ENCODE measurements at places on chromosomes 4 and X. TPM values are rescaled to one million over a fixed set of nuclear protein-coding genes. Genes with fewer than 3 reads are reported as not detected.
A peak's percentile ranks its signal among the peaks of the same experiment; 100 is the strongest.

Gene COX7B
- 129 TPM for total RNA-seq

Gene ESX1
- total RNA-seq = not detected

DNA sequence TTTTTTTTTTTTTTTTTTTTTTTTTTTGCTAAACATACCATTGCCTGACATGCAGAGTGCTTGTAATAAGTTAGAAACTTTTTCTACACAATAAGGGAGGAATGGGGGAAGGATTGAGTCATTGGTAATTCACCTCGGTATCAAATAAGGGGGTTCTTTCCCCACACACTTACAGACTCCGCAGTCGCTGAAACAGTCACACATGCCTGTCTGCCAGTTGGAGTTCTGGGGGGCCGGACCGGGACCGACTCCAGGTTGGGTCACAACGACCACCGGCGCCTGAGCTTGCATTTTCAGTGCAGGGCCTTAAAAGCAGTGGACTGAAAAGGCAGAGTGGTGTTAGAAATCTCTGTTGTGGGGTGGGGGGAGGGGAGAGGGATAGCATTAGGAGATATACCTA, 6.9 kb downstream of the PLAC8 start:
- DNase-seq = no peak

DNA sequence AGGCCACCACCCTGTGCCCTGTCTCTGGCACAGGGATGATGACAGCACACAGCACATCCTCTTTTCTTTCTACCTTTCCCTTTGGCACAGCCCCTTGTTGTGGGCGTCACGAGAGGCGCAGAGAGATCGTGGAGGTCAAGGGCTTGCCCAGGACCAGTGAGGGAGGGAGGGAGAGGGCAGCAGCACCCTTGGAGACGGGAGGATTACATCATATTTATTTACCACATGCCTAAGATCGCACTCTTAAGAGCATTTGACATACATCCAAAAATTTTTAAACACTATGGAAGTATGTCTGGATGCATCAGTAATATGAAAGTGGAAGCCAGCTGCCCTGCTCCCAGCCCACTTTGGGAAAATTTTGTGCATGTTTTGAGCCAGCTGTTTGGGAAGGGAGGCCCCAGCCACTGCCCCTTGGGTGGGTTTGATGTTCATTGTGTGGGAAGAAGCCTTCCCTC, 12.7 kb downstream of the WFS1 start:
- DNase-seq = no peak

DNA sequence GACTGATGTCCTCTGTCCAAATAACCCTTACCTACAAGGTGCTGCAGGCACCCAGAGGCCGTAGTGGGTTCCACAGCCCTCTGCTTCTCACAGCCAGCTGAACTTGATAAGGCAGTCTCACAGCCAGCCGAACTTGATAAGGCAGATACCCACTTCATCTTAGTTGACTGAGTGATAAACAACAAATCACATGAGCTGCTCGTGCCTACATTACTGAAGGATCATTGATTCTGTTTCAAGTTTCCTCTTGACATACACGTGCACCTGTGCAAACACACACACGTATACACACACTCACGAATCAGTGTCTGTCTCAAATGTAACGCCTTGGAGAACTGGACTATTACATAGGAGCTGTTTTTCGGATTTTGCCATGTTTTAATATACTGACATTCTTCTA, 276.3 kb downstream of the DCTD start:
- DNase-seq = no peak

DNA sequence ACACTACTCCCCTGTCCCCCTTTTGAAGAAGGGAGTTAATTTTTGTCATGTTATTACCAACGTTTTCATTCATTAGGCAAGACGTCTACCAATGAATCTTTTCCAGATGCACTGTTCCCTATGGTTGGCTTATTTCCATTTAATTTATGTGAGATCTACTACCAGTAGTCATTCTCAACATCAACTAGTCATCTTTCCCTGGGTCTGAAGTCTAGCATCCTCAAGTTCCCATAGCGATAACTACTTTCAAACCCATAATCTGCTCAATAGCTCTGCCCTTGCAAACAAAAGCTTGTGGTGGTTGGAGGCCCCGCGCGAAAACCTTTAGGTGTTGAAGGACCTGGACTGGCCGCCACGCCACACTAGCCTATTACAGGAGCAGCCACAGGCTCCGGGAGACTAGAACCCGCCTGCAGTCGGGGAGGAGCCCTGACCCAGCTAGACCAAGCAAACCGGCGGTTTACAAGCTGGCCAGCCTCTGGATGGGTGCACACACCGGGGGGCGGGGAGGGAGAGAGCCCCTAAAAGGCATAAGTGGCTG, 746 bp downstream of the PPAT start:
- peak; percentile 49 for DNase-seq

GRCh38 chr4:105598052-105598451, 45.6 kb downstream of the ARHGEF38 start:
- DNase-seq = no peak

GRCh38 chrX:1537031-1537715, at the start of gene P2RY8:
TSS of gene P2RY8 (minus strand) at chrX:1537185. CDS start at chrX:1466558, 70,627 bp downstream.
- DNase-seq = peak; percentile 87

DNA sequence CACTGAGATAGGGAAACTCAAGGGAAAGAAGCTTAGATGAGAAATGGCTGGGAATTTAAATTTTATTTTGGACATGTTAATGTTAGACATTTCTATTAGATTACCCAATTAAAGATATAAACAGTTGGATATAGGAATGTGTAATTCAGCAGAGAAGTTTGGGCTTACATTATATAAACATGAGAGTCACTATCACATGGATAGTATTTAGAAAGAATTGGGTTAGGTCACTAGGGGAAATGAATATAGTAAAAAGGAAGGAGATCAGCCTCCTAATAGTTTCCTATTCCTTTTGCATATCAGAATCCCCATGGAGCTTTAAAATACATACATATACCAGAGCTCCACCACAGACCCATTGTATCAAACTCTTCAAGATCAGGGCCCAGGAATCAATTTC, 19.6 kb upstream of the CXCL5 start:
- no peak for DNase-seq

Gene AFF2
- total RNA-seq = 7.3 TPM

Gene GPR50
- total RNA-seq = not detected

DNA sequence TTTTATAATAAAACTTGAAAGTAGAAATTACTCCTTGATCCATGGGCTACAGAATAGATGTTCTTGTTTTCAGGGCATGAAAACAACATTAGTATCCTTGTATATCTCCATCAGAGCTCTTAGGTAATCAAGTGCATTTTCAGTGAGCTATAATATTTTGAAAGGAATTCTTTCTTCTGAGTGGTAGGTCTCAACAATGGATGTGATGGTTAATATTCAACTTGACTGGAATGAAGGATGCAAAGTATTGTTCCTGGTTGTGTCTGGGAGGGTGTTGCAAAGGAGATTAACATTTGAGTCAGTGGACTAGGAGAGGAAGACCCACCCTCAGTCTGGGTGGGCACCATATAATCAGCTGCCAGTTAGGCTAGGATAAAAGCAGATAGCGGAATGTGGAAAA, 100.1 kb downstream of the LCORL start:
- DNase-seq = no peak

DNA sequence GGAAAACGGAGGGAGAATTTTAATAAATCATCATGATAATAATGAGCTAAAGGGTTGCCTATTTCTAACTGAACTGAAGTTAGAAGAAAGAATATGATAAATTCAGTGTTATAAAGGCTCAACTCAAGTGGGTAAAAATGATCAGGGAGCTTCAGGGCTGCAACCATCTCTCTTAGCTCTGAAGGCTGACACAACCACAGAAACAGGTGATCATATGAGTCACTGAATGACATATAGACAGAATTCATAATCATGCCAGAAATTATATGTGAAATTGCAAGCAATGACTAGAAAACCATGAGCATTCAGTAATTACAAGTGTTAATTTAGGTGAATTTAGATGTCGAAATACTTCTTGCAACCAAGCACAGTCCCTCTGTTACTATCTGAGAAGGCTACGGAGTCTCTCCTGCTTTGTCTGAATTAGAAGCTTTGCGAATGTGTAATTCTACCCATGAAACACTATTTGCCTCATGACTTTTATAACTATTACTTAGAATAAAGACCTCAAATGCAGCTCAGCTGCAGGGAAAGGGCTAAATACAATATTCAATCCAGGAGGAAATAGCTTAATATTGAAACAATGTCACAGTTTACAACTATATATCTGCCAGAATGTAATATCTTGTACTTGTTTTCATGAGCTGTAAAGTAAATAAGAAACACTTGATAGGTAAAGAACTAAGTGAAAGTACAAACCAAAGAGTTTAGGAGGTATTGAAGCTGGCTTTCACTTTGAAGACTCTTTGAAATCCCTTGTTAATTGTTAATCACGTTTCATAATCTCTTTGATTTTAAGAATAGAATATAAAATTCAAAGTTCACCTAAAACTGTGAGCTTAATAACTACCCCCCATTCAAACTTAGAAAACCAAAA, 1972.6 kb downstream of the ARAP2 start:
- DNase-seq = no peak

DNA sequence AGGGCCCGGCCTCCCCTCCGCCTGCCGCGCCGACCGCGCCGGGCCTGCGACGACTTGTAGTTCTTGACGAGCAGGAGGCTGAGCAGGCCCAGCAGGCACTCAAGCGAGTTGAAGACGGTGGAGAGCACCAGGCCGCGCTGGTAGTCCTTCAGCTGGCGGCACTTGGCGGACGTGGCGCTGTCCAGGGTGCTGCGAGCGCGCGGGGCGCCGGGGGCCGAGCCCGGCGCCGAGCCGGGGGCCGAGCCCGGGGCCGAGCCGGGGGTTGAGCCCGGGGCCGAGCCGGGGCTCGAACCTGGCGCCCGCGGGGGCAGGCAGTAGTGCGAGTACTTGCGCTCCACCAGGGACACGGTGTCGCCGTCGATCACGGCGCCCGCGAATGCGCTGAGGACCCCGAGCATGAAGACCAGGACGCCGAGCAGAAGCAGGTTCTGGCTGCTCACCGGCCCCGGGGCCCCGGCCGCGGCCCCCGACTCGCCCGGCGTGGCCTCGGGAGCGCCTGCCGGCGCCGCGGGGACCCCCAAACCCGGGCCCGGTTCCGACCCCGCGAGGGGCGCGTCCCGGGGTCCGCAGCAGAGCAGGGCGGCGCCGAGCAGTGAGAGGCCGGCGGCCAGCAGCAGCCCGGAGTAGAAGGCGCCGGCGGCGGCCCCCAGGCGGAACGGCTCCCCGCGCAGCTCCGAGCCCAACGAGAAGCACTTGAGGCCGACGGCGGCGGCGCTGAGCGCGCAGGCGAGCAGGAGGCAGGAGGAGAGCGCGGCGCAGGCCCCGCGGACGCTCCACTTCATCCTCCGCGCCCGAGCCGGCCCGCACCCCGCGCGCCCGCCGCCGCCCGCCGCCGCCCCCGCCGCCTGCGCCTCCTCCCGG, 584 bp downstream of the TMEM271 start:
- DNase-seq = peak; percentile 86

Gene ENPEP
- total RNA-seq = 4.8 TPM

- DNase-seq = peak; percentile 30
Observed at GRCh38 chr4:136637071-136637777, 895.1 kb downstream of the PCDH18 start.

DNA sequence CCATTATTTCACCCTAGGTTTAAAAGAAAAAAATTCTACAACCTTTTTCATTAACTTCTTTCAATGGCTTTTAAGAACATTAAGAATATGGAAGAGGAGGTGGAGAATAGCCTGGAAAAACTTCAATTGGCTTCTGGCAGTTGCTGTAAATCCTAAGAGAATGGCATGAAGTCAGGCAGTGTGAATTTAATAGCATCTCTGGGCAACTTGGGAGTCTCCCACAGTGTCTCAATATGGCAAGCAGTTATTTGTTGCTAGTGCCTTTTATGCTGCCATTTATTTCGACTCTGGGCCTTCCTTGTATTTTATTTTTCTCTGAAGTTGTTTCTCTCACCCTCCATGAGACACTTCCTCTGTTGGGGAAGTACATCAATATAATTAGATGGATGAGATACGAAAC, 322.1 kb downstream of the CBLL2 start:
- no peak for DNase-seq

GRCh38 chr4:179666226-179666625, 2224.0 kb upstream of the AGA start:
- no peak for DNase-seq

Data from upper lobe of left lung (tissue), 6 donors.